Mammary epithelial cell (primary cell): ENCODE measurements at places on chromosomes 16 and 17.

- no peak for DNase-seq
These were observed 14.6 kb downstream of the SLC13A2 start for GRCh38 chr17:28487881-28488532.

DNA sequence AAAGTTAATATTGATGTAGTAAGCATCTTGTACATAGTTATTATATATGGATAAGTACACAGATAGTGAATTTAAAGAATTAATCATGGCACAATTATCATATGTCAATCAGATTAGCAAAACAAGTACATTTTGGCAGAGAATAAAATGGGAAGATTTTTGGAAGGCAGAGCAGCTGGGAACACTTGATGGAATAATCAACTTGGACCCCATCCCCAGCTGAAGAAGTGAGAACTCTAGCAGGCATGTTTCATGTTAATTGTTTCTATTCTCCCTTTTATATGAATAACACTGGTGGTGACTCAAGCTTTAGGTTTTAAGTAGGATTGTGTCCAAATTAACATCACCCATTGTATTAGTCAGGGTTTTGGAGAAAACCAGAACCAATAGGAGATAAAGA, 198.7 kb downstream of the KCNJ2 start:
- DNase-seq = no peak

DNA sequence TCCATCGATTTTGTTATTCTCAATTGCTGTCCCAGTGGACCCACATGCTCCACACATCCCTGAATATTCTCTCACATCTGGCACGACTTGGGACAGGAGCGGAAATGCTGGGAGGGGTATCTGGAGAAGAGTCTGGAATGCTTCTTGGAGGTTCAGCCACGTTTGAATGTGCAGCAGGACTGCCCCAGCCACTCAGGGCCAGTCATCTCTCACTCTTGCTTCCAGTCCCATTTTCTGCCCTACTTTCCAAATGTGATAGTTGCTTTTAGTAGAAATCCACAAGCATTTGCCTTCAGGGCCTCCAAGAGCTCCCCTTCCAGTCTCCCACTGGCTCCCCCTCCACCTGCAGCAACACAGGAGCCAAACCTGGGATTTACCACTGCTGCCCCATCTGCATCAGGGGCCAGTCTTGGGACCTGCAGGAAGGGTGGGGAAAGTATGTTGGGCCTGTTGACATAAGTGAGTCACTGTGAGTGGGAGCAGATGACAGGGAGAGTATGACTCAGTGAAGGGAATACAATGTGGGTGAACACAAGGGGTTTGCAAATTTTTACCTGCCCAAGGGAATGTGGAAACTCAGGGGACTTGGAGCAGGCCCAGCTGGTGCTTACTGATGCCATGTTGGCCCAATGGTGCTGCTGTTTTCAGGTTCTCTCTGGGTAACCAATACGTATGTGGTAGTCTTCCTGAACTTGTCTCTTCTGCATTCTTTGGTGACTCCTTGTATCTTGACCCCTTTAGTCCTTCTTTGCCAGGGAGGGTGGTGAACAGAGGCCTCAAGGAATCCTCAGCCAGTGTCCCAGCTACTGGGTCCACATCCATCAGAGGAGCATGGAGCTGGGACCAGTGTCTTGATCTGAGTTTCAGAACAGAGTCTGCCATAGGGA, 78.8 kb upstream of the CRHR1 start:
- DNase-seq = peak; percentile 95

DNA sequence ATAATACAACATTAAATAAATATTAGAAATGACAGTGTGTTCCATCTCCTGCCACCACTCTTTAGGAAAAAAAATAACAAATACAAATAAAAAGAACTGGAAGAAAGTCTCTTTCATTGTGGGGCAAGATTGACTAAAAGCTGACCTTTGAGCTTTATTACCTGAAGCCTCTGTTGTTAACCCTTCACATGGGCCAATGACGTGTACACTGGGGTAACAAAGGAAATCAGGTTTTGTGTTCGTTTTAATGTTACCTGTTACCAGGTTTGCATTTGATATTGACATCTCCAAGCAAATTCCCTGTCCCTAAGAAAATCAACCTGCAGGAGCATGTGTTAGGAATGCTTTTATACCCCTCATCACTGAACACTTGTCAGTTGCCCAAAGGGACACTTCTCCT, 39.0 kb downstream of the NLK start:
- no peak for DNase-seq

DNA sequence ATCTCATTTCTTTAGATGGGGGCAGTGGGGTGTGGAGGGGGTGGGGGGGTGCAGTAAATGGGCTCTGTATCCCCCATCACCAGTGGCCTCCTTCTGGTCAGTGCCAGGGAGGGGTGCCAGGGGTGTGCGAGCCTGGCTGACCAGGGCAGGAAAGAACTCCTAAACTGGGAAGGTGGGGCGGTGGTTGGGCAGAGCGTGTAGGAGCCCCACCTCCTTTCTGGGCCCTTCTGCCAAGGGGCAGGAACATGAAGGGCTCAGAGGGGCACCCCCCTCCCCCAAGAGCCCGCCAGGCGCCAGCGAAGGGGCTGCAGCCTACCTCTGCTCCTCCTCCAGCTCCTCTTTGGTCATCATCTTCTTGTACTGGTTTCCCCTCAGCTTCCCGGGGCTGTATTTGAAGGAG, 26.0 kb downstream of the MXRA7 start:
- no peak for DNase-seq

- DNase-seq = peak; percentile 80
These were observed 151.9 kb upstream of the MAF start for GRCh38 chr16:79752396-79752795.
